ENCODE measurements at places on chromosomes 2 and 18. TPM values are rescaled to one million over a fixed set of nuclear protein-coding genes. Genes with fewer than 3 reads are reported as not detected.
A peak's percentile ranks its signal among the peaks of the same experiment; 100 is the strongest.

DNA sequence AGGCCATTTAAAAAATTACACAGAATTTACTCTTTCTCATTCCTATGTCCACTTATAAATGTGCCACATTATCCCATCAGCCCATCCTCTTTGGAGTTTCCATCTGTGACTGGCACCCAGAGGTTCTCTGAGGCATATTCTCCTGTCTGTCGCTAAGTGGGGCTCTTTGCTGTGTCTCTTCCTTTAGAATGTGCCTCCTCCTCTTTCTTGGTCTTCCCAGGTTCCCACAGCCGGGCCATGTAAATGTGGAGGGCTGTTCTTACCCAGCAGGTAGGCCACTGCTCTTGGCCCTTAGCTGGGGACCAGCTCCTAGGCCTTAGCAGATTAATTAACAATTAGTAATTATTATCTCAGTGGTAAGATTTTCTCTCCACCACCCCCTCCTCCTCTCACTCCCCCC, 167.0 kb downstream of the INSIG2 start:
- H3K4me3 ChIP-seq: no peak overlapping the region
- no peak overlapping the region for H3K27ac ChIP-seq
- H3K4me1 ChIP-seq: peaks cover 6% of the 10 kb centered on the region

FTCDNL1 gene
- total RNA-seq: 0.45 TPM

AGXT gene
- not detected for total RNA-seq

DSG1 gene
- total RNA-seq: 0.05 TPM

- DNase-seq: no peak
- no peak overlapping the region for H3K27ac ChIP-seq
- H3K36me3 ChIP-seq: no peaks in the 10 kb centered on the region
- H3K27me3 ChIP-seq: no peaks in the 10 kb centered on the region
- H3K4me1 ChIP-seq: peaks cover 5% of the 10 kb centered on the region
Measured at GRCh38 chr18:35717182-35717581, 135.6 kb downstream of the GALNT1 start.

UBR3 gene
- 18.7 TPM for total RNA-seq

GRCh38 chr2:8934338-8934737, 69.1 kb downstream of the MBOAT2 start:
- no peak overlapping the region for H3K27ac ChIP-seq
- no peaks in the 10 kb centered on the region for H3K36me3 ChIP-seq
- DNase-seq: no peak
- H3K4me1 ChIP-seq: no peaks in the 10 kb centered on the region

DNA sequence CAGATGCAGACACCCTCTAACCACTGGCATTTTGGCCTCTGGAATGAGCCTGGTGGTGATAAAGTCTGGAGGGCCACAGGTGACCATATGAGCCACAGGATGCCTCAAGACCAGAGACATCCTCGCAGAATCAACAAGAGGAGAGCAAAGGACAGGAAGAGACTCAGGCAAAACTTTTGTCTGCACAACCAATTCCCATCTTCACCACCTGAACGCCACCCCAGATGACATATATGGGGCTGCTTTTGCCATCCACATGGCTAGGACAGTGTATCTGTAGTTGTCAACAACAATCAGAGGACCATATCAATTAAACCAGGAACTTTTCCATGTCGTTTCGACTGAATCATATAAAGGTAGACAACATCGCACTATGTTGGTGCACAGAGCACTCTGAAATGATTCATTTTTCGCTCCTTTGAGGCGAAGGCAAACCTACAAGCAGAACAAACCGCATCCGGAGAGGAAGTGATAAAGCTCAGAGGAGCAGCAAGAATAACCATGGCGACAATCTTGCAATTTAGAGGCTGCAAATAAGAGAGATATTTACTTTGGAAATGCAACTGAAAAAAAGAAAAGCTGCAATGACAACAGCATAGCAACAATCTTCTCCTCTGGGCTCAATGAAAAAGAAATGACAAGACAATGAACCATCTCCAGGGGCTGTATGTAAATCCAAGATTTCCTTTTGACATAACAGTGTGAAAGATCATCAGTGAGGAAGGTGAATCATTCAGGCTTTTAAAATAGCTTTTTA, 204.5 kb downstream of the ARL4C start:
- H3K27ac ChIP-seq: peak overlapping the region; percentile 67
- no peaks in the 10 kb centered on the region for H3K36me3 ChIP-seq
- no peaks in the 10 kb centered on the region for H3K27me3 ChIP-seq
- H3K4me1 ChIP-seq: peaks cover 42% of the 10 kb centered on the region
- no peak overlapping the region for H3K4me3 ChIP-seq

GRCh38 chr2:163692081-163692480, 43.7 kb downstream of the FIGN start:
- no peak for DNase-seq
- no peaks in the 10 kb centered on the region for H3K36me3 ChIP-seq
- H3K4me3 ChIP-seq: no peak overlapping the region
- H3K27ac ChIP-seq: no peak overlapping the region
- peaks cover 4% of the 10 kb centered on the region for H3K4me1 ChIP-seq
- H3K27me3 ChIP-seq: no peaks in the 10 kb centered on the region

DNA sequence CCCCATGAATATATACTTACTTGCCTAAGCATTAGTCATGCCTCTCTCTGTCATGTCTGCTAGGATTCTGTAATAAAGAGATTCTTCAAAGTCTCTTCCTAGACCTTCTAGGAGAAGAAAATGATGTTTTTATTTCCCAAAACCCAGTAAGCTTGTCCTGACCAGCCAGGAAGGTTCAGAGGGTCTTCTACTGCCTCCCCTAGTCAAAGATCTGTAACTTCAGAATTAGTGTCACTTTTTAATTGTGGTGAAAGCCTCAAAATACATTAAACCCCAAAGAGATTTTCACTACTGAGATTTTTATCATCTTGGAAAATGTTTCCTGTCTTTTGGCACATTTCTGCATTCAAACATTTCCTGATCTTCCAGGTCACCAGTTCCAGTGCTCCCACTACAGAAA, 232.9 kb upstream of the STK17B start:
- peaks cover 35% of the 10 kb centered on the region for H3K4me1 ChIP-seq
- H3K4me3 ChIP-seq: no peak overlapping the region
- DNase-seq: peak; percentile 20
- H3K27ac ChIP-seq: peak overlapping the region; percentile 58

DNA sequence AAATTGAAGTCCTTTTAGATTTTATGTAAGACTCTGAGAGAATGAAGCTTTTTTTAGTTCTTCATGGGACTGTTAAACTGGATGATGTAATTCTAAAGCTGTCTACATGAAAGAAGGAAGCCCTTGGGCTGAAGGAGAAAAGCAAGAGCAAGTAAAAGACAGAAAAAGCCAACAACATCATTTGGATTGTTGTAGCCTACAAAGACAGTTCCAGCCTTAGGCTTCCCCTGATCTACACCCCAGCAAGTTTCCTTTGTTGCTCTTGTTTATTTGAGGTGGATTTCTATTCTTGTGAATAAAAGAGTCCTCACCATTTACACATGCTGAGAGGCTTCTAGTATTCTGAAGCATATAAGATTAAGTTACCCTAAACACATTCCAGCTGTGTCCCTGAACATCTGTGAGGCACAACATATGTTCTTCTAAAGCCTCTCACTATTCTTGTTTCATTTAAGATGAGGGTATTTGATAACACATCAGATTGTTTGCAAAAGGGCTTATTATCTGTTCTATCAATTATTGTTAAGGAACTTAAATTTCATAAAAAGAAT, 377.8 kb downstream of the LNPK start:
- H3K4me3 ChIP-seq: no peak overlapping the region
- DNase-seq: no peak
- H3K27me3 ChIP-seq: no peaks in the 10 kb centered on the region
- no peak overlapping the region for H3K27ac ChIP-seq
- no peaks in the 10 kb centered on the region for H3K4me1 ChIP-seq
- no peaks in the 10 kb centered on the region for H3K36me3 ChIP-seq

DNA sequence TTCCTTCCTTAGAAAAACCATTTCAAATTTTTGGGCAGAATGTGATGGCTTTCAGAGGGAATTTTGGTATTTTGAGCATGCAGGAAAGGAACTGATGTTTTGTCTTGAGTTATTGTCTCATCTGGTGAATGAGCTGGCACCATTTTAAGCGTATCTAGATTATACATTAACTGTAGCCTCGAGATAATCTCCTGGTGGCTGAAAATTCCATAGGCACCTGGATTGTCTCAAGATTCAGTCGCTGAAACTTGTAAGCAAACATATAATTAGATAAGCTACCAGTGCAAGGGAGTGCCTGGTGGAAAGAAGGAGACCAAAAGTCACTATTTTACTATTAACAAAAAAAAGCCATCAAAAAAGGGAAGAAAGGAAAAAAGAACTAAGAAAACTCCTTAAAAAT, 687.8 kb upstream of the DDX18 start:
- H3K36me3 ChIP-seq: no peaks in the 10 kb centered on the region
- no peaks in the 10 kb centered on the region for H3K27me3 ChIP-seq
- H3K4me1 ChIP-seq: no peaks in the 10 kb centered on the region

HJURP gene
- total RNA-seq: 5.9 TPM
